ENCODE measurements at places on chromosomes 12 and 14.

- no peak for DNase-seq
These were observed 23.3 kb downstream of the CHST11 start for GRCh38 chr12:104480012-104480411.

- no peak for DNase-seq
These were observed 191.5 kb downstream of the SYT1 start for GRCh38 chr12:79055926-79056674.

- no peak for DNase-seq
These were observed 95.2 kb upstream of the HMGA2 start for GRCh38 chr12:65728848-65729793.

DNA sequence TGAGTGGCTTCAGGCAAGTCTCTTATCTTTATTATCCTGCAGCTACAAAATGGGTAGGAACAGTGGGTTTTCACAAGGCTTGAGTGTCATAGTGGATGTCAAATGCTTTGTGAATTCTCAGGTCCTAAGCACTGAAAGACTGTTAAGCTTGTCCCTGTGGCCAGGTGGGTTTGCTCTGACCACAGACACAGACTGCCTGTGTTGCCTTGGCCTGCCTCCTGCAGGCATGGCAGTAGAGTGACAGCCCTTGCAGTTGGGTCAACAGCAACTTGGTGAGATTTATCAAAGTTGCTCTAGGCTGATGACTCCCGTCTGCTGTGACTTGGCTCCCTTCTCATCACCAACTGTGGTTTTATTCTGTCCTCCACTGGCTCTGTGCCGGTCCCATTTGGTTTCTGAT is 520.0 kb upstream of the CCDC196 start:
- no peak for DNase-seq

DNA sequence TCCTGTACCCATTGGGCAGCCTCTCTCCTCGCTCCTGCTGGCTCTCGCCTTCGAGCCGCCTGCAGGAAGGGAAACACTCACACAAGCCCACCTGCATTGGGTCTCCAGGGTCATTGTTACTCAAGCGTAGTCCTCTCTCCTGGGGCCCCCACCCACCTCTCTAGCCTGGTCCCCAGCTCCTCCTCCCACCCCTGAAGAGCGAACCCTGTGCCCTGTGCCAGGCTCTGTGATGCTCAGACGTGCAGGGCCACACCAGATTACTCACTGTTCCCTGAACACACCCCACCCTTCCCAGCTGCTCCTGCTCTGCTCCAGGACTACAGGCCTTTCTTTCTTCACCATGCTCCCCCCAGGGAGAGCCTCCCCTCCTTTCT is 88.1 kb downstream of the NINJ2 start:
- DNase-seq, result no peak

DNA sequence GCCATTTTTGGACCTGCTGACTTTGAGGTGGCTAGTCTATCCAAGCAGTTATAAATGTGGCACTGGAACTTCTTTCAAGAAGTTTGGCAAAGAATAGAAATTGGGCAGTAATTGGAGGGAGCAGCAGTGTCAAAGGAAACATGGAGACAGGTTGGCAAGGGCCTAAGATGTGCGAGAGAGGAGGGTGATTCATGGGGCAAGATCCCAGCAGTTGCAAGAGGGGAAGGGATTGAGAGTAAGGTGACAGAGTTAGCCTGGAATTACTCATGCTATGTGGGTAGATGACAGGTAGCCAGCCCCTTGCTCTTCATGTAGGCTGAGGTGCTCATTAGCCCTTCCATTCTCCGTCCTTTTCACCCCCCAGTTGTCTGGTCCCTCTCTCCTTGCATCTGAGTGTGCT is 42.2 kb downstream of the FBXL14 start:
- no peak for DNase-seq

GRCh38 chr12:3607039-3607720 is 116.2 kb downstream of the PRMT8 start:
- DNase-seq, result no peak

GRCh38 chr12:27511723-27512045 is 12.3 kb upstream of the PPFIBP1 start:
- DNase-seq, result no peak

DNA sequence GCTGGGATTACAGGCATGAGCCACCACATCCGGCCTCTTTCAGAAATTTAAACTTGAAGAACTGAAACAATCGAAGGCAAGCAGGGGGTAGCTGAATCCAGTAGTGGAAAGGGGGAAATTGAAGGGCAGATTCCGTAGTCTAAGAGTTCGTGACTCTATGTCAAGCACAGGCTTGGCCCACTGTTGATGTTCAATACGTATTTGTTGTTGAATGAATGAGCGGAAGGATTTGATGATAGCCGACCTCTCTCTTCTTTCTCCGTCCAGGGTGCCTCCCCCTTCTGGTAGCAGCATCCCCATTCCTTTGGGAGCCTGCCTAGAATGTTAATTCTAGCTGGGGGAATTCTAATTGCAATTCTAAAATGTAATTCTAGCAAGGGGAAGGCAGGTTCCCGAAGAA is 59.8 kb upstream of the MED13L start:
- no peak for DNase-seq

DNA sequence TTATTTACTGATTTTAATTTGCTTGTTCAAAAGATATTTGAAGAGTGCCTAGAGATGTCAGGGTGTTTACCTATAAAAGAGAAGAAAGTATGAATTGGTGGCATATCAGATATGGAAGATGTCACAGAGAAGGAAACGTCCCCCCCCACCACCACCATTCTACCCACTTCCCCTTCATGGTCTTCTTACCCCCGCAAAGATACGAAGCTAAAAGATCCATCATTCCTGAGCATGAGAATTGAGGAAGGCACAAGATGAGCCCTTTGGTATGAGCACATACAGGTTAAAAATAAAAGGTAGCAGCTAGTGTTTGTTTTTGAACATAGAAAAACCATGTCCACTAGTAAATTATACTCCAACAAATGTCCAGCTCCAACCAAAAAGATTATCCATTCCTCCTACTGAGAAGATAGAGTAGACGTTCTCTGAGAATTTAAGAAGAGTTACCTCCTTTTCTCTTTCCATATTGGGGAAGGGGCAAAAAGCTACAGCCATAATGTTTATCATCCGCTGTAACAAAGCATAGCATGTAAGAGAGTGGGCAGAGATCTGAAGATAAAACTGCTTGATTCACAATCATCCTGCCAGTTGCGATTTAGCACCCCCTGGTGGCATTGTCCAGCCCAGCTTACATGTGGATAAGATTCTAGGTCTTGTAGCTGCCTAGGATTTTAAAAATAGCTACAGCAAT is 29.1 kb downstream of the NFYB start:
- peak; percentile 69 for DNase-seq

GRCh38 chr12:52029685-52030084 is 21.6 kb upstream of the NR4A1 start:
- DNase-seq, result no peak

GRCh38 chr14:22047115-22047514 is 373.5 kb upstream of the OR4E1 start:
- peak; percentile 20 for DNase-seq

- no peak for DNase-seq
These were observed at the start of gene CACNA1C for GRCh38 chr12:2052826-2053678. TSS of gene CACNA1C (plus strand) at chr12:2052987. CDS start at chr12:2053563, 576 bp downstream.

- no peak for DNase-seq
These were observed 72.7 kb downstream of the MYRFL start for GRCh38 chr12:69897744-69898143.

DNA sequence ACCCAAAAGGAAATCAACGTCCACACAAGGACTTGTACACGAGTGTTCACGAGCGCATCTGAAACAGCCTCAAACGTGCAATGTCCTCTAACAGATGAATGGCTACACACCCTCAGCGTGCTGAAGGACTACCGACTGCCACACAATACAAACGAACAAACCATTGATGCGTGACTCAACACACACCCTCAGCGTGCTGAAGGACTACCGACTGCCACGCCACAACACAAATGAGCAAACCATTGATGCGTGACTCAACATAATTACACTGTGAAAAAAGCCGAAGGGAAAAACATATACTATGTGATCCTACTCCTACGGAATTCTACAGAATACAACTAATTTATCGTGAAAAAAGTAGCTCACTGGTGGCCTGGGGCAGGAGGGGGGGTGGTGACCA is 25.1 kb upstream of the BTBD6 start:
- DNase-seq, result no peak

DNA sequence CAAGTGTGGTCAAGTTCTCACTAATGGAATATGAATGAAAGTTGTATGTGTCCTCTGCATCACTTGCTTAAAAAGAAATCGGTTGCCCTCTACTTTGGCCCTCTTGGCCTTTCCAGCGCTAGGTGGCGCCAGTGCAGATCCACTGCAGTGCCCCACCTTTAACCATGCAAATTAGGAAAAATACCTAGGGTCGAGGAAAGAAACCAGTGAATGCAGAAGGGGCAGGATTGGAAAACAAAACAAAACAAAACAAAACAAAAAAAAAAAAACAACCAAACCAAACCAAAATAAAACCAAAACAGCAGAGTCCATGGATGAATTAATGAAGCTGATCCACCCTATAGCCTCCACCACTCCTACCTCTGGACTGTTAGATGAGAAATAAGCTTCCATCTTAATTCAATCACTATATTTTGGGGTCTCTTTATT is 12.9 kb upstream of the NEMF start:
- peak; percentile 27 for DNase-seq

DNA sequence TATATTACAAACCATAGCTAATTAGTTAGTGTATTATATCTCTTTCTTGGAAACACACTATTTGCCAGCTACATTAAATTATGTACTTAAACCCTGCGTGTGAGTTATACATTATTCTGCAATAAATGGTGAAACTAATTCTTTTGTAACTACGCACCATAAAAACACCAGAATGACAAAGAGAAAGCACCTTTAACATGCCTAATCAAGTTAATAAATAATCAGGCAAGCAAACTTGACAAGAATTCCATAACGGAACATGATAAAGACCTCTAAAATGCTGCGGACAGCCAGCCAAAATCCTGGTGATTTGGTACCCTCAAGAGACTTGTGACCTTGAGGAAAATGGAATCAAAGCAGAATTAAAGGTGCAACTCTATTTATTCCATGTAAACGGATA is 375.3 kb upstream of the KITLG start:
- no peak for DNase-seq

DNA sequence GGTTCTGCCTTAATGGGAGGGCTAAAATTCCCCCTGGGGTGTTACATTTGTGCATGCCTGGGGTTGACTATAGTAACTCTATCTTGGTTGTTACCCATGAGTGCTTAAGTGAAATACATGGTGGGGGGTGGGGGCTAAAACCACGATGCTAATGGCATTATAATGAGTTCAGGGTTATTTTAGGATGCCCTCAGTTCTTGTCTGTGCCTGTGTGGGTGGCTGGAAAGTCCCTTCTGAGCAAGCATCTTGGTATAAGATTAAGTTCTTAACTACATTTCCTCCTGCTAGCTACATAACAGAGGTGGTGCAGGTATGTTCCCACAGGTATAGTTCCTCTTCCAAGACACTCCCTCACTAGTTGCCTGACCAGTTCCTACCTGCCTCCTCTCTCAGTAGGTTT is 822.3 kb downstream of the LRFN5 start:
- no peak for DNase-seq

GRCh38 chr12:57430112-57430930 is 522 bp downstream of the R3HDM2 start:
- DNase-seq, result peak; percentile 31

DNA sequence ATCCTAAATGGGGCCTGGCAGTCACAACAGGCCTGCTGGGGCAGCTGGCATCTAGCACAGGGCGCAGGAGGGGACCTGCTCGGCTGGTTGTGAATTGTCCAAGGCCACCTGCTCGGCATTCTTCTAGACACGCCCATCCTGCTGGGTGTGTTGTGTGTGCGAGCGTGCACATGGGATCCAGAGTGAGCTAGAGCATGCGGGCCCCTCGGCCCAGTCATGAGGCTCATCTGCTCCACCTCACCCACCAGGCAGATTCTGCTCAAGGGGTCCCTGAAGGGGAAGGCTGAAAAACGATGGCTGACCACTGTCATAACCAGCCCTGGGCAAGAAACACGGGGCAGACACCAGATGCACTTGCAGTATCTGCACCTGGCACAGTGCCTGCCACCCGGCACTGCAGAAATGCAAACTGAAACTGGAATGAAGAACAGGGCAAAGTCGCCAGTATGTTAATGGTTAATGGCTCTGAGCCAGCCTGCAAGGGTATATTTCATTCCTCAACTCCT is 31.8 kb downstream of the MAX start:
- no peak for DNase-seq

DNA sequence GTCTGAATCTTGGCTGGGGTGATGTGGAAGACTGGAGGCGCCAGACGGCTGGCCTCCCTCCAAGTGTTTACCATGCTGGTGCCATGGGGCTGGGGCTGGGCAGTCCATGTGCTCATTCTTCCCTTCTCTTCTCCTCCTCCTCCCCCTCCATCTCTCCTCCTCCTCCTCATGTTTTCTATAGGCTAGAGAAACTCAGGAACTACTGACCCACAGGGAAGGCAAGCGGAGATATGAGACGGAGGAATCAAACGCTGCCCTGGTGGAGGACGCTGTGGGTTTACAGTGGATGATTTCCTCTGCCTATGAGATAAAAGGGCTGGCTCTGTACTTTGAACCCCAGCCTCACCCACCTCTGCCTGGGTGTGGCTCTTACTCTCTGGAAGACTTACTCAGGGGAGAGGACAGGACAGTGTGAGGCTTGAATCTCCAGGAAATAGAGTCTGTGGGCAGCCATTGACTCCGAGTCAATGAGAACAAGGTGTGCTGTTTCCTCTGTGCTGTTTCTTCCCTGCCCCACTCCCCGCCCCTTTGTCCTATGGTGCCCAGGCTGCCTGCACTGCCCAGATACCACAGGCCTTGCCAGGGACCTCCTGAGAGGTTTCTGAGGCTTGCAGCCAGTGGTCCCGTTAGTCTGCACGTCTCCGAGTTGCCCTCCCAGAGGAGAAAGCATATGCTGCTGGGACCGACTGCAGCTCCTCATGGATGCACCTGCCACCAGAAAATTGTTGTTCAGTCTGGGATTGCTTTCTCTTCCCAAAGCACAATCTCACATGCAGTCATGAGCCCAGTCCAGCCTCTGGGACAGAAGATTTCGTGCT is 132.6 kb upstream of the ARHGAP5 start:
- DNase-seq, result peak; percentile 21

GRCh38 chr14:85106506-85106905 is 423.4 kb upstream of the FLRT2 start:
- no peak for DNase-seq

DNA sequence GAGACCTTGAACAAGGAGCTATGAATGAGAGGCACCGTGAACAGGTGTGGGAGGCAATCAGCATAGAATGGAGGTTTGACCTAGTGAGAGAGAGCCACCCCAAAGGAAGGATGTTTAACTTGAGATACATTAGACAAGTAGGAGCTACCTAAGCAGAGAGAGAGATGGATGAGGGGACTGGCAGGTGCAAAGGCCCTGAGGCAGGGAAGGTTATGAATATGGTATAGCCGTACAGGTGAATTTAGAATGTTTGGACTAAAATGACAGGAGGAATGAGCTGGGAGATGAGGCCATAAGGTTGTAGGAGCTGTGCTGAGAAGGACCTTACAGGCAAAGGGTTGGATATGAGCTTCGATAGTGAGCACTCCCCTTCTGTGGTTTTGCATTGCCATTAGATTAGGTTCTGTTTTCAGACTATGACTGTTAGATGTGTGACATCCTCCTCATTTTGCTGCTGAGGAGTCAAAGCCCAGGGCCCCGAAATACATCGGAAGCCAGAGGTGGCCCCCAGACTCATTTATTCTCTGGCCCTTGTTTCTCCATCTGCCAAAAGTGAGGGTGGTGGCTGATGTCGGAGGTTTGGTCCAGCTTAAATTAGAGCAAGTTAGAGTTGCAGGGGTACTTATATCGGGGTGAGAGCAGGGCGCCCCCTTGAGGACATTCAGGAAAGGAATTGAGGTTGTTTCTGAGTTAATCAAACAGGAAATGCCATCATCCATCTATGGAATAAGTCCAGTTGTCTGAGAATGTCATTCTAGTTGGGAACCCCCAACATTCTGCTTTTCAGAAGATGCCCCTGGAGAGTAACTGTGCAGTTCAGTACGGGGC is 29.4 kb downstream of the SLC24A4 start:
- DNase-seq, result no peak
